ENCODE measurements at places on chromosomes 11 and 22. TPM values are rescaled to one million over a fixed set of nuclear protein-coding genes. Genes with fewer than 3 reads are reported as not detected.

DNA sequence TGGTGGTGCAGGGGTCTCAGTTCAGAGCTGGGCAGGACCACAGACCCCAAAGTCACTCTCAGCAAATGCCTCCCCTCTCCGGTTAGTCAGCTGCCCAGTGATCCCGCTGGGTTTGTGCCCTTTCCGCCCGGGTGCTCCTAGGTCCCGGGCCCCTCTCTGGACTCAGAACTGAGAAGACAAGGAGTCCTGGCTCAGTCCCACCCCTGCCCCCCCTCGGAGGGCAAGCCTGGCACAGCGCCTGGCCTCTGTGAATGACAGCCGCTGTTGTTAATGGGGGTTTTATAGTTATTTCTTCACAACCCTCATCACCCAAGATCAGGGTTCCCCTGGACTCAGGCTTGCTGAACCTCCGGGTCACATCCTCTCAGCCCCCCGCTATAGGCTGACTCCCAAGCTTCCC, 47.6 kb downstream of the ELFN2 start:
- no peak for DNase-seq

GRCh38 chr11:33063326-33063881, 24.0 kb downstream of the TCP11L1 start:
- no peak for DNase-seq

- DNase-seq: no peak
Observed at GRCh38 chr11:34331736-34332135, 26.1 kb downstream of the ABTB2 start.

- DNase-seq: no peak
Observed at GRCh38 chr11:66080055-66080817, 10.2 kb downstream of the PACS1 start.

- no peak for DNase-seq
Observed at GRCh38 chr11:86442827-86443226, 68.1 kb downstream of the CCDC81 start.

- no peak for DNase-seq
Observed at GRCh38 chr11:127888386-127888785, 699.0 kb downstream of the ETS1 start.

DNA sequence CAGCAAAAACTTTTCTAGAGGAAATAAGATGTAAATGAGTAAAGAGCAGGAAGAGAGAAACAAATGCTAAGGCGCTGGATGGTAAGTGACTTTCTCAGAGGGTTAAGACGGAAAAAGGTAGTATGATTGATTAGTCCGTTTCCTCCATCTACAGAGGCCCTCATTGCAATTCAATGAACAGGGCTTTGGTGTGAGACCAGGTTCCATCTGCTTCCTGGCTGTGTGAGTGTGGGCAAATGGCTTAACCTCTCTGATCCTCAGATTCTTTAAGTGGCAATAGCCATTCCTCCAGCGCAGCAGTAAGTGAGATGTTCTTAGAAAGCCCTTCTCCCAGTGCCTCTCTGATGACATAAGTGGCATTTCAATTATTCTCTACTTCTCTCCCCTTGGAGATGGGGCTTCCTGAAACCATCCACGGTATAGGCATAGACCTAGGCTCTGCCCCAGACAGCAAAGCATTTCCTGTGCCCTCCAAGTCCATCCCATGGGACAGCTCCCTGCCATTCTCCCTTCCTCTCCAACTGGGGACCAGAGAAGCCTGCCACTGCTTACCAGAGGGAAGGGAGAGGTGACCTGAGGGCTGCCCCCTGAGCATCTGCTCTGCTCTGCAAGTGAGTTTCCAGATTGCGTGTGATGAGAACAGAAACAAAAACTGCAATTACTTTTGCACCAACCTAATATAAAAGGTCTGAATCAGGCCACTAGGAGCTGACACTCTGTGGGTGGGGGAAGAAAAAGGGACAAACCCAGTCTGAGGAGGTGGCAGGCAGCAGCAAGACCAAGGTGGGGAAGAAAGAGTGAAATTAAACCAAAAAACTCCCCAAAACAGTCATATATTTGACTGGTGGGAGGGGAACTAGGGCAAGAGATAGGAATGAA, 12.7 kb upstream of the CD44 start:
- DNase-seq: no peak

- DNase-seq: no peak
Observed at GRCh38 chr22:44179989-44180705, 578 bp upstream of the PARVG start.

- DNase-seq: no peak
Observed at GRCh38 chr11:101091781-101092180, 37.8 kb downstream of the PGR start.

- no peak for DNase-seq
Observed at GRCh38 chr11:76139314-76139713, 67.0 kb downstream of the WNT11 start.

GRCh38 chr22:21666786-21667185, 974 bp downstream of the PPIL2 start:
- DNase-seq: no peak

DNA sequence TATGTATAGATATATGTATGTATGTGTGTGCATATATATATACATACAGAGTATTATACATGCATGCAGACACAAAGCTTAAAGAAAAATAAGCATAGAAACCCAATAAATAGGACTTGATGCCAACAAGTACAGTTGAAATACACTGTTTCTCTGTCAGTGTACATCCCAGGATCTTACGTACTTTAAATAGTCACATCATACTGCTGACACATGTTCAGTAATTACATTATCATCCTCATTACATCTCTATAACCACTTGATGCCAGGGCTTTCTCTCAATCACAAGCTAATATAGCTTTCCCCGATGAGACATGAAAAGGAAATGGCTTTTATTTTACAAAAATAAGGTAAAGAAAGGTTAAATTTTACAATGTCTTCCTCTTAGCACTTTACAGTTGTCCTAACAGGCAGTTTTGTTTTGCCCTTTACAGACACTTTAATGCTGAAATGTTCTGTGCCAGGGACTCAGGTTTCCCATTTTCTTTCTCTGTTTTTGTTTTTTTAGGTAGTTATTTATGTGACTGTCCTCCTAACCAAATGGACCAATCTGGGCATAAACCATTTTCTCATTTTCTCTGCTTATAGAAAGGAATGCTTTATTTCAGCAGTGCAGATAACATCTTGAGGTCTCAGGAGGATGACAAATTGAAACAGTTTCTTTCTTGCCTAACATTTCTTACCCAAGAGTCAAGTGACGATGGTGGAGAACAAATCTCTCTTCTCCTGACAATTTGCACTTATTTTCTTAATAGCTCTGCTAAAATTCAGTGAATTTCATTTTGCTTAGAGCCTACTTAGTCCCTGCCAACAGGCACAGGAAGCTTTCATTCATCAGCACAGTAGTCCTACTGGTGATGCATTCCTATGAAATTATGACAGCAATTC, 350.2 kb downstream of the TTC28 start:
- no peak for DNase-seq

- DNase-seq: no peak
Observed at GRCh38 chr11:1852877-1853276, at the start of gene LSP1. Gene LSP1 (plus strand): TSS chr11:1853084. CDS start chr11:1853145, 61 bp downstream.

DNA sequence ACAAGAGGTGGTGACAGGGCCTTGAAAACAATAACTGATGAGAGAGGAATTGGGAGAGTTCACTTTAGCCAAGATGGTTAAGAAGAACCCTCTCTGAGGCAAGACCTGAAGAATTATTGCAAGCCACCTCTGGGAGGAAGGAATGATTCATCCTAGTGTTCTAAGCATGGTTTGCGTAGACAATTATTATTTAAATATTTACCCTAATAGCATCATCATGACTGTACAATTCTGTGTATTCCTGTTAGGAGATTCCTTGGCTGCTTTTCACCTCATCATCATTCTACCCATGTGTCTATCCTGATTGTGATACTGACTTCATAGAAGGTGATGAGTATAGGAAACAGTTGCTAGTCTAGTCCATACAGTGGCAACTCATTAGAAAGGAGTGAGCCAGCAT, 264.4 kb downstream of the DDX10 start:
- DNase-seq: no peak

GRCh38 chr11:72899238-72899637, 85.0 kb downstream of the ATG16L2 start:
- no peak for DNase-seq

MS4A15 gene
- not detected for total RNA-seq

KIAA1671 gene
- 57.8 TPM for total RNA-seq

BTBD10 gene
- 24.5 TPM for total RNA-seq

ROM1 gene
- total RNA-seq: 12.6 TPM

EHD1 gene
- total RNA-seq: 67.4 TPM

FSHB gene
- total RNA-seq: not detected

GANAB gene
- 120 TPM for total RNA-seq
